Mesothelial cell of epicardium (in vitro differentiated cells): ENCODE measurements at places on chromosomes 1 and 21.
A peak's percentile ranks its signal among the peaks of the same experiment; 100 is the strongest.

- DNase-seq: no peak
These were observed 28.3 kb upstream of the A3GALT2 start for GRCh38 chr1:33349081-33349759.

DNA sequence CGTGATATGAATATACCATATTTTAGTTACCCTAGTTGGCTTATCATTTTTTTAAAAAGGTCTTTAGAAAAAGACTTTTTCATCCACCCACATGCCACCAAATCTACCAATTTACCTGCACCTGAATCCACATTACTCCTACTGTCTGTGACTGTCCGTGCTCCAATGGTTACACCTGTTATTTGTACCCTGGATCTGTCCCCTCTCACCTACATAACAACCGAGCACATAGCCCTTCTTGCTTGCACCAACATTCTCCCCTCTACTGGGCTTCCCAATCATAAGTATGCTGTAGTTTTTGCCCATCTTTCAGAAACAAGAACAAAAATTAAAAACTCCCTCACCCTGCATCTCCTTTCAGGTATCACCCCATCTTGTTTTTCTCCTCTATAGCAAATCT is 17.6 kb downstream of the SOD1 start:
- no peak for DNase-seq

- DNase-seq: no peak
These were observed 67.0 kb upstream of the KLHDC7A start for GRCh38 chr1:18413541-18414305.

DNA sequence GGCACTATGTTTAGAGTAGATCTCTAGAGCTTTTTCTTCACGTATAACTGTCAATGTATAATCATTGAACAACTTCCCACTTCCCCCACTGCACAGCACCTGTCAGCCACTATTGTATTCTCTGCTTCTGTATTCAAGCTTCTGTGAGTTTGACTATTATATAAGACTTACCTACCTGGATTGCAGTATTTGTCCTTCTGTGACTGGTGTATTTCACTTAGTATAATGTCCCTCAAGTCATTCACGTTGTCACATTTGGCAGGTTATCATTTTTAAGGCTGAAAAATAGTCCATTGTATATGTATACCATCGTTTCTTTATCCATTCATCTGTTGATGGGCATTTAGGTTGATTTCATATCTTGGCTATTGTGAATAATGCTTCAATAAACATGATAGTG is 969.5 kb upstream of the B3GALT2 start:
- no peak for DNase-seq

- no peak for DNase-seq
These were observed 6.8 kb downstream of the OLIG2 start for GRCh38 chr21:33032434-33033047.

DNA sequence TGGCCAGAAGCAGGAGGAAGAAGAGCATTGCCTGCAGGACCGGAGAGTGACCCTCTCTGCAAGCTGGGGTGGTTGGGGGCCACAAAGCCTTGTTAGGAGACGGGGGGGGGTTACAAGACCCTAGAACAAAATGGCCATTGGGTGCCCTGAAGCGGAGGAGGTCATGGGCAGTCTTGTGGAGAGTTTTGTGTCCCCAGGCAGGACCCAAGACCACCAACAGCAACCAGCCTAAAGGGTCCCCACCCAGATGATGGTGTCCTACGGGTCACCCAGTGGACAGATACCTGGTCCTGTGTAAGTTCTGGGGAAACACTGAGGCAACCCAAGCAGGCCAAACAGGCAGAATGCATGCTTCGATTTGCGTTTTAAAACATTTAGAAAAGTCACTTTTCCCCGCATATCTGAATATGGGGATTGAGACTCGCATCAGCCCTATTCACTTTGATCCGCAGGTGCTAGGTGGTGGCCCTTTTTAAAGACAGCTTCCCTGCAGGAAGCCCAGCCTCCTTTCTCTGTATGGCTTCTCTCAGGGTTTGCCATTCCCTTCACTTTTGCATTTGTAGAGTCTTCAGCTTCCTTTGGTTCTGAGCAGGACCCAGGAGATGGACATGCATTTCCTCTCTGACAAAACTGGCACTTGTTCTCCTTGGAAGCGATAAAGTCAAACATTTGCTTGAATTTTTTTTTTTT is 21.1 kb downstream of the GNG4 start:
- no peak for DNase-seq

- no peak for DNase-seq
These were observed 2.2 kb downstream of the MAP7D1 start for GRCh38 chr1:36157973-36158826.

DNA sequence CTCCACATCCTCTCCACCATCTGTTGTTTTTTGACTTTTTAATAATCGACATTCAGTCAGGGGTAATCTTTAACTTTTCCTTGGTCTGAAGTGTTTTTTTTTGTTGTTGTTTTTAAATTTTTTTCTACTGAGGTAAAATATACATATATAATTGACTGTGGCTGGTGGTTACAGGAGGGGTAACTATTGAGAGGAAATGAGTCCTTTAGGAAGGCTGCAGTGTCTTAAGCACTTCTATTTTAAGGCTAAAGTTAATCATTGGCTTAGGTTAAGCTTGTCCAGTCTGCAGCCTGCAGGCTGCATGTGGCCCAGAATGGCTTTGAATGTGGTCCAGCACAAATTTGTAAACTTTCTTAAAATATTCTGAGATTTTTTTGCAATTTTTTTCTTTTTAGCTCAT is 172.5 kb downstream of the CTH start:
- DNase-seq: no peak

GRCh38 chr1:46496505-46496904 is 6.9 kb downstream of the DMBX1 start:
- DNase-seq: no peak

DNA sequence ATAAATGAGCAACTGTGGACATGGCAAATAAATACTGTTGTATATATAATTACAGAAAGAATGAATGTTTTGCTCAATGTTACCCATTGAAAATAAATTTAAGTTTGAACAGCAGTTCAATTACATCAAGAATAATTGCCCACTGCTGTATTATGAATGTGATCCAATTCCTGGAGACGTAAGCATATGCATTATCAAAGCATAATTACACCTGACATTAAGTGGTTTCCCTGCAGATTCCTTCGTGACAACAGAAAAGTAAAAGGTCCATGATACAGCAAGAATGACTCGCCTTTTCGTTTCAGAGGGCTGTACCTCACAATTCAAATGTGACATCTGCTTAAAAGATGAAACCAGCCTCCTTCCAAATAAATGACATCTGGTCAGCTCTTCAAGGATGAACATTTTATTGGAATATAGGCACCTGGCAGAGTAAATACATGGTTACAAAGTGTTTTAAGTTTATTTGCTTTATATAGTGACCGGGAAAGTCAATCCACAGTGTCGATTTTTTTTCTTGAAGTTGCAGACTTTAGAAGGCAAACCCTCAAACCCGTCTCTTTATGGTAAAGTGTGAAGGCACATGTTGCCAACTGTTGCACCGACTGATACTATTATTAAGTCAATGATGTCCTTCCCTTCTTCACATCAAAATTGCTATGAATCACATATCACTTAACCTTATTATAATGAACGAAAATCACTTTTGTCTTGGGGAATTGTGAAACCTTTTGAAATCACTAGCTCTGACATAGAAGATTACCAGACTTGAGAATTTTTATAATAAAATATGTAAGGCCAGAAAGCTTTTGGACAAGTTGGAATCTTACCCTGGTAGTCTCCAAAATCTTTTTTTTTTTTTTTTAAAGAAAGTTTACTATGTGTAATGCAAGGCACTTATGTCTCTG is 36.2 kb upstream of the EDEM3 start:
- DNase-seq: no peak

DNA sequence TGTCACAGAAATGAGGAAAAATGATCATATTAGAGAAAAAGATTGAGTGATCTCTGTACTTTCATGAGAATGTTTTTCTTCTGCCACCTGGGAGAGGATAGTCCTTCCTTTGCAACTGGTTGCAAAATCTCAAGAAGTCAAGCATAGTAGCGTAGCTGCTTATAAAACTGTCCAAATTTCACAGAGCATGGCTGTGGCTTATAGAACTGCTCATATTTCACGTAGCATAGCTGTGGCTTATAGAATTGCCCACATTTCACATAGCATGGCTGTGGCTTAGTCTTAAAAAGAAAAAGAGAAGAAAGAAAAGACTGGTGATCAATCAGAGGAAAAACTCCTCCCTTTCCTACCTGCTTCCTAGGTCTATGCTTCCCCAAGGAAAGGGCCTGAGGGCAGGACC is 329.5 kb downstream of the SIPA1L2 start:
- DNase-seq: no peak

DNA sequence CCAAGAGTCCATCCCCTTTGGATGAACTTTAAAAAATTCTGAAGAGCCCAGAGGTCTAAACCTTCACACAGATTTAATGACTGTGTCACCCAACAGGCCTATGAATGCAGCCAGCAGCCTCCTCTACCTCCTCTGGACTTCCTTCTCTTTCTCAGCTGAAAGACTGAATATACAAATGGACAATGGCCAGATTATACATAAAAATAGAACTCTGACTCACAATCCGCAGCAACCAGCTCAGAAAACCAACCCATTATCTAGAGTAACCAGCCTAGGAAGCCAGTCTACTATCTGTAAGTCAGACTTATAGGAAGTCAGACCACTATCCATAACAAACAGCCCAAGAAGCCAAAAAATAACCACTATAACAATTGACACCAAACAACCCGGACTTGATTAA is 224.5 kb downstream of the ASTN1 start:
- DNase-seq: no peak

- DNase-seq: no peak
These were observed 5.8 kb downstream of the OR10T2 start for GRCh38 chr1:158393476-158393875.

DNA sequence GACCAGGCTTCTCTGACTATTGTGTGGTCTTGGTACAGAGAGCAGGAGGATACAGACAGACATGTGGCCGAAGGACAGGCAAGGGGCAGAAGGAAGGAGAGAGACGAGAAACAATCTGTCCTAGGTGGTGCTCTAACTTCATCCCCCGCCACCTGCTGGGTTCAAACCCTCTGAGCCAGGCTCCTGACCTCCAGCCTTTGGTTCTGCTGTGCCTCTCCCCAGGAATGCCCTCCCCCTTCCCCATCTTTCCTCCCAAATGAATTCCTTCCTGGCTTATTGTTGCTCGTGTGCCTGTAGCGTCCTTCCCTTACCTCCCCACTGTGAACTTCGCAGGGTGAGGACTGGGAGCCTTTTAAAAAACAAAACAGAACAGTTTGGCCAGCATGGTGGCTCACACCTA is 5.4 kb downstream of the TCEA3 start:
- DNase-seq: no peak

DNA sequence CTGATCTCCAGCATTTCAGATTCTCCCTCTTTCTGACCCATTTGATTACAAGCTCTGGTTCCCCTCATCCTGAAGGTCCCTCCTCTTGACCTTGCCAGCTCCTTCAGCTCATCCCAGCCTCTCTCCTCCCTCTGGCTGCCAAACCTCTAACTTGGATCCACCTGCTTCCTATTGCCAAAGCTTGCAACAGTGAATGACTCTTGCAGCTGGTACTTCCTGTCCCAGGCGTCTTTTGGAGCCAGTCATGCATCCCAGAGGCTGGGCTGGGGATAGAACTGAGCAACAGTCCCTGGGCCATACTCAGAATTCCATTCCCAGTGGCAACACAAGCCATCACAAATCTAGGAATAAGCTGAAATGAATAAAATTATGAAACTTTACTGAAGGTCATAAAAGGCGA is 27.7 kb upstream of the SPOCD1 start:
- no peak for DNase-seq

GRCh38 chr1:116036255-116036654 is 59.9 kb downstream of the SLC22A15 start:
- no peak for DNase-seq

DNA sequence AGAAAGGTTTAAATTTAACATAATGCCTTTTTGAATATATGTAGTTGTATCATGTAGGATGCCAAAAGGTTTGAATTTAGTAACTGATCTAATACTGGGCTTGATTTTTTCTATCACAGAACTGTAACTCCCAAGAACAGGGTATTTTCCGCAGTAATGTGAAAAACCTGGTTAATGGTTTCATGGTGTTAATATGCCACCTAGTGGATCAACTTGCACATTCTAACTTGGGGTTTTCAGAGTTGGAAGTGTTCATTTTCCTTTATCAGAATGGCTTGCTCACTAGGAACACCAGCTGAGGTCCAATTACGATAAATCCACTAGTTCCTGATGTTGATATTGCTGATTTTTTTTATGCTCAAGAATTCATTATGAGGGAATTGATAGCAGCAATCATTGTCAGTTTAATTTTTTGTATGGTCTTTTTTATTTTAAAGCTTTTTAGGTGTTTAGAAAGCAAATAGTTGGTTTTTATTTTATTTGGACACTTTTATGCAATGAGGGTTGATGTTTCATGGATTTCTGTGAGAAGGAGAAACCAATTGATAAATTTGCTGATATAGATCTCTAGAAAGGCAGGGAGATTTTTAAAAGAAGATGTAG is 157.2 kb downstream of the PLA2G4A start:
- no peak for DNase-seq

DNA sequence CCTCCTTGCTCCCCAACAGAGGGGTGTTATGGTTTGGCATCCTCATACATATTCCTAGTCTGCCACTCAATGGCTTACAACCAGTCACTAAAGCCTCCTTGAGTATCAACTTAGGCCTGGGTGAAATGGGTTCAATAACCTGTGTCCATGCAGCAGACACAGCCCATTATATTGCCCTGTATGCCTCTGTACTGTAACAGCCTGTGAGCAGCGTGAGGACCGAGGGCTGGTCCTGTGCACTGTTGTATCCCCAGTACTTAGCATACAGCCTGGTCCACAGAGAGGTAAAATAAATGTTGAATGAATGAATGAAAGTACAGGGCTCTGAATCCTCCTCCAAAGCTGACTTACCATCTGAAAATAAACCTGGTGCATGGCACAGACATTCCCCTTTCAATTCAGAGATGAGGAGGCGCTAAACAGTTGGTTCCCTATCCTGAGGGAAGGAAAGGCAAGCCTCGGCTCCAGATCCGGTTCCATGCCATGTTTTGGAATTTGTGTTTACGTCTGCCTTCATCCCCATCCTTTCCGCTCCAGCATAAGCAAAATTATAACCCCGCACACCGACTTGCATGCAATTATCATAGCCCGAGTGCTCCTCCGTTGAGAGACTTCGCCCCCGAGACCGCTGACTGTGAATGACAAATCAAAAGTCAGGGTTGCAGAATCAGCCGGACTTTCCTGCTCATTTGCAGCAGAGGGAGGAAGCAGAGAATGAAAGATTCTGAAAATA is 45.0 kb upstream of the DNAJC6 start:
- peak; percentile 42 for DNase-seq

- no peak for DNase-seq
These were observed 42.4 kb upstream of the GADD45A start for GRCh38 chr1:67642629-67643028.

- DNase-seq: no peak
These were observed 1.1 kb downstream of the RALGPS2 start for GRCh38 chr1:178726087-178726517.

GRCh38 chr1:207908107-207908734 is 2.7 kb downstream of the CD34 start:
- no peak for DNase-seq

- no peak for DNase-seq
These were observed 17.3 kb downstream of the GBP1 start for GRCh38 chr1:89047734-89048133.

- DNase-seq: no peak
These were observed 82.9 kb downstream of the TBX15 start for GRCh38 chr1:118905196-118905595.
